Left ventricle myocardium inferior (tissue), 1 donor: ENCODE measurements at places on chromosomes 3 and 15.

DNA sequence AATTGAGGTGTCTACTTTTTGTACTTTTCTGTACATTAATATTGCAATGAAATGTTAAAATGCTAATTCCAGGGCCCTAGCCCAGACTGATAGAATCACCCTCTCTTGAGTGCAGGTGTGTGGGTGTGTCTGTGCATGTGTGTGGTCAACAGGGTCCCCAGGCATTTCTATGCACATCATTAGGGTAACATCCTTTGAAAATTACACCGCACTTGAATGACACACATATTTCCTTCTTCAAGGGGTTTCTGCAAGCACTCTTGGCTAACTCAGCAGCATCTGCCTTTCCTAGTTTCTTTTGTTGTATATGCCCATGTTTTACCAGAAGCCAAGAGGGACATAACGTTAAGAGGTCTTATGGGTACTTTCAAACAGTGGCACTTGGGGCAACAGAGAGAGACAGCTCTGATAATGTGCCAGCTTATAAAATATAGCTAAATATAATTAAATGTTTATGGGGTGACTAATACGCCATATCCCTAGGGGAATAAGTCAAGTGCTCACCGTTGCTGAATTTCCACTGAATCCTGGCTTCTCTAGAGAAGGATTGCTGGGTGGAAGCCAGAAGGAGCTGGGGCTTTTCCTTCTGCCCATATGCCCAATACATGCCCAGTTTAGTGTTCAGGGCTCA is 54.5 kb upstream of the LRIG1 start:
- DNase-seq: no peak

DNA sequence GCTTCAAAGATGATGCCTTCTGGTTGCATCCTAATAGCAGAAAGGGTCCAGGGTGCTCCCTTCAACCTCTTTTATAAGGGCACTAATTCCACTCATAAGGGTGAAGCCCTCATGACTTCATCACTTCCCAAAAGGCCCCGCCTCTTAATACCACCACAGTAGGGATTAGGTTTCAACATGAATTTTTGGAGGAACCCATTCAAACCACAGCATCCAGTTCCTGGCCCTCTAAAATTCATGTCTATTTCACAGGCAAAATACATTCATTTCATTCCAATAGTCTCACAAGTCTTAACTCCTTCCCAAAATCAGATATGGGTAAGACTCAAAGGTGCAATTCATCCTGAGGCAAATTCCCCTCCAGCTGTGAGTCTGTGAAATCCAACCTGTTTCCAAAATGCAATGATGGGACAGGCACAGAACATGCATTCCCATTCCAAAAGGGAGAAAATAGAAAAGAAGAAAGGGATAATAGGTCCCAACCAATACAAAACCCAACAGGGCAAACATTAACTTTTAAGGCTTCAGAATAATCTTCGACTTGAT is 124.0 kb downstream of the ATP1B3 start:
- no peak for DNase-seq

GRCh38 chr3:144265542-144266100 is 294.0 kb downstream of the DIPK2A start:
- DNase-seq: no peak

GRCh38 chr3:36192901-36193300 is 187.4 kb upstream of the STAC start:
- no peak for DNase-seq

GRCh38 chr3:13703071-13703470 is 154.1 kb downstream of the FBLN2 start:
- no peak for DNase-seq

DNA sequence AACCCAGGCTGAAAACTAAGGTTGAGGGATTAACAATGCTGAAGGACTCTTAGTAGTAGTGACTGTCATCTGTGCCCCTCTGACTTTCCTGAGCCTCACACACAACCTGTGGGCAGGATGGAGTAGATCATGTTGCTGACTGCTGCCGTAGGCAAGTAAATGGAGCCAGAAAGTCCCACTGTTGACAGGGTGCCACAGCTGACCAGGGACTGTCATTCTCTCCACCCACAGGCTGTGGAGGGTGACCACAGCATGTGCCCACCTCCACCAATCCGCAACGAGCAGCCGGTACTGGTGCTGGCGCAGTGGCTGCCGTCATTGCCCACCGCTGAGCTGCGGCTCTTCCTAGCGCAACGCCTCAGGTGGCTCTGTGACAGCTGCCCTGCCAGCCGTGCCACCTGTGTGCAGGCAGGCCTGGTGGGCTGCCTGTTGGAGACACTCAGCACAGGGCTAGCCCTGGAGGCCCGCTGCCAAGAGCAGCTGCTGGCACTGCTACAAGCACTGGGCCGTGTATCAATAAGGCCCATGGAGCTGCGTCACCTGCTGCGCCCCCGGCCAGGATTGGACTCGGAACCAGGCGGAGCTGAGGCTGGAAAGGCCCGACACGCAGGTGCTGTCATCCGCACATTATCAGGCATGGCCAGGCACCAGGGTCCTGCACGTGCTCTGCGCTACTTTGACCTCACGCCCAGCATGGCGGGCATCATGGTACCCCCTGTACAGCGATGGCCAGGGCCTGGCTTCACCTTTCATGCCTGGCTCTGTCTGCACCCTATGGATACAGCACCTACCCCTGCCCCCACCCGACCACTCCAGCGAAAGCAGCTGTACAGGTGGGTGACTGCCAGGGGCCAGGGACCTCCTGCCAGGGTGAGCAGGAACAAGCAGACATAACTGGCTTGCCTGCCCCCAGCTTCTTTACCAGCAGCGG is 15.6 kb downstream of the NBEAL2 start:
- DNase-seq: no peak

- no peak for DNase-seq
Measured at GRCh38 chr3:101204246-101204645, 116.1 kb downstream of the IMPG2 start.

- no peak for DNase-seq
Measured at GRCh38 chr3:16277471-16277870, 12.5 kb downstream of the OXNAD1 start.

GRCh38 chr3:49019941-49020329 is 1.6 kb upstream of the DALRD3 start:
- DNase-seq: no peak

GRCh38 chr15:51675234-51675633 is 6.1 kb upstream of the SCG3 start:
- no peak for DNase-seq

GRCh38 chr15:66603301-66604179 is 37.7 kb upstream of the LCTL start:
- peak; percentile 54 for DNase-seq

DNA sequence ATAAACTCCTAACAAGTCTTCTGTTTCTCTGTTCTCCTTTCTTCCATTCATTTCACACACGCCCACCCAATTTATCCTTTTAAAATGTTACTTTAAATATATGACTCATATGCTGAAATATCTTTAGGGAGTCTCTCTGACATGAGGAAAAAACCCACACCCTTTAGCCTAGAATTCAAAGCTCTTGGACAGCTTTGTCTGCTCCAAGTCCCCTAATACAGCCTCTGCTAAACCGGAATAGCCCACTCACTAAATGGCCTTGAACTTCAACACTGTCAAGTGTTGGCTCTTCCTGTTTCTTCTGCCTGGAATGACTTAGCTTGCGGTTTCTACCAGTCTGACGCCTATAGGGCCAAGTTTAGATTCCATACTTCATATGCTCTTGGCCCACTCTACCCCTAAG is 3.3 kb upstream of the CD96 start:
- no peak for DNase-seq

- DNase-seq: no peak
Measured at GRCh38 chr15:73965758-73966113, 26.4 kb downstream of the STOML1 start.

DNA sequence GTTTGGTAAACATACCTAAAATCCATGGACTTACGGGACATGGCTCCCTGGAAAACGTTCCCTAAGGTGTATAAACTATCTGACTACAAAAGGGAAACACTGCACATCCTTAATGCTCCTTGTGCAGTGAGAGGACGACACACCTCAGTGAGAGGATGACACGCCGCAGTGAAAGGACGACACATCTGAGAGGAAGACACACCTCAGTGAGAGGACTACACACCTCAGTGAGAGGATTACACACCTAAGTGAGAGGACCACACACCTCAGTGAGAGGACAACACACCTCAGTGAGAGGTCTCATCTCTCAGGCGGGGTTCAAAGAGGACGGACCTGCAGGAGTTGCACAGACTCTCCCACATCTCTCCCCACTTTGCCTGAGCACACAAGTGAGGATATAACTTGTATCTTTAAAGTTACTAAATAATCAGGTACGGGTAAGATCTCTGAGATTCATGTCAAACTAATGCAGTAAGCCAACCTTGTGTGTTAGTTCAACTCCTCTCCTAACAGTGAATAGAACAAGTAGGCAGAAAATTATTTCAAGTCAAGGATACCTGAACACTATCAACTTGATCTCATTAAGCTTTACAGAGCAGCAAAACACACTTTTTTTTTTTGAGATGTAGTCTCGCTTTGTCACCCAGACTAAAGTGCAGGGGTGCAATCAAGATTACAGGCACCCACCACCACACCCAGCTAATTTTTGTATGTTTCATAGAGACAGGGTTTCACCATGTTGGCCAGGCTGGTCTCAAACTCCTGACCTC is 32.1 kb downstream of the HERC2 start:
- no peak for DNase-seq

DNA sequence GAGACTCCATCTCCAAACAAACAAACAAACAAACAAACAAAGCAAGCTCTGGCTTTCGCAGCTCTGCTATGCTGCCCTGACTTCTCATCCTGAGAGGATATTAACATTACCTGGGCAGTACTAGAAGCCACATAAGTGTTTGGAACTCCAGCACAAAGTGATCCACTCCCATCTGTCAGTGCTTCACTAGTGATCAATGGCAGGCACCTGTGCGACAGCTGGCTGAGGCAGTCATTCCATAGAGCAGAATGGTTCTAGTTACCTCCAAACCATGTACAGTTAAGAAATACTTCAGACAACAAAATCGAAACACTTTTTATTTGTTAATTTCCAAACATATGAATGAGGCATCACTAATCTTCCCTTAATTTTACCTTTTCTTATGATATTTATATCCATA is 2.8 kb upstream of the MB21D2 start:
- DNase-seq: no peak

DNA sequence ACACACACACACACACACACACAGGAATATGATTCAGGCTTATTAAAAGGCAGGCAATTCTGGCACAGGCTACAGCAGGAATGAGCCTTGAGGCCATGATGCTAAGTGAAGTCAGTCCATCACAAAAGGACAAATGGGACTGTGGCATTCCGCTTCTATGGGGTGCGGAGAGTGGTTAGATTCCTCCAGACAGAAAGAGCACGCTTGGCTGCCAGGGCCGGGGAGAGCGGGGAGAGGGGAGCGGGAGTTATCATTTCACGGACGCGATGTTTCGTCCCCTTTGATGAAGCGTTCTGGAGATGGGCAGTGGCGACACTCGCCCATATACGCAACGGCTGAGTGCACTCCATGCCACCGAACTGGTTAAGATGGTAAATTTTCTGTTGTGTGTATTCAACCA is 58.5 kb upstream of the FAM174B start:
- DNase-seq: no peak

- DNase-seq: no peak
Measured at GRCh38 chr3:144496141-144496835, 524.7 kb downstream of the DIPK2A start.

DNA sequence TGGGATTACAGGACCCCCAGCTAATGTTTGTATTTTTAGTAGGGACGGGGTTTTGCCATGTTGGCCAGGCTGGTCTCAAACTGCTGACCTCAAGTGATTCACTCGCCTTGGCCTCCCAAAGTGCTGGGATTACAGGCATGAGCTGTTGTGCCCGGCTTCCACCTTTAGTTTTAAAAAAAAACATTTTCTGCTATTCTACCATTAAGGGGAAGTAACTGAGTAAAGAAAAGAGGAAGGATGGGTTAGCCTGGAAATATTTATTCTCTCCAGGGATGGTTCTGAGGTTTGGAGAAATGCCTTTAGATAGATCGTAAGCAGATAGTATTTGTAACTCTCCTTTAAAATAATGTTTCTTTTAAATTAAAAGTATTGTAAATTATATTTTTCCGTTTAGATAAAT is 3.1 kb downstream of the AP4E1 start:
- no peak for DNase-seq

GRCh38 chr3:43001094-43001553 is 22.0 kb downstream of the GASK1A start:
- peak; percentile 79 for DNase-seq

GRCh38 chr15:28947221-28947674 is 61.5 kb downstream of the APBA2 start:
- DNase-seq: no peak

GRCh38 chr15:63391669-63392360 is 10.2 kb upstream of the CA12 start:
- DNase-seq: no peak

DNA sequence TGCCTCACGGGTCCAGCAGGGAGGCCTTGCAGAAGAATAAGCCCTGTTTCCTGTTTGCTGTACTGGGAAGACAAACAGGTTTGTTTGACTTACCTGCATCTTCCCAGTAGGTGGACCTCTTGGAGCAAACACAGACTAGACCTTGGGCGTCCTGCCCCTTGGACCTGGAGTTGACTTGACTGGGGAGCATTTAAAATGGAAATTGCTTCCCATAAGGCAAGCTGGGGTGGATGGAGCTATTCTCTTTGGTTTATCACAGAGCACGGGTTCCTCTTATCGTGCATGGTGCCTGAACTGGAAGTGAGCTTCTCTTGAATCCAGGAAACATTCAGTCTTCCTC is 151.4 kb downstream of the RPLP1 start:
- DNase-seq: no peak

DNA sequence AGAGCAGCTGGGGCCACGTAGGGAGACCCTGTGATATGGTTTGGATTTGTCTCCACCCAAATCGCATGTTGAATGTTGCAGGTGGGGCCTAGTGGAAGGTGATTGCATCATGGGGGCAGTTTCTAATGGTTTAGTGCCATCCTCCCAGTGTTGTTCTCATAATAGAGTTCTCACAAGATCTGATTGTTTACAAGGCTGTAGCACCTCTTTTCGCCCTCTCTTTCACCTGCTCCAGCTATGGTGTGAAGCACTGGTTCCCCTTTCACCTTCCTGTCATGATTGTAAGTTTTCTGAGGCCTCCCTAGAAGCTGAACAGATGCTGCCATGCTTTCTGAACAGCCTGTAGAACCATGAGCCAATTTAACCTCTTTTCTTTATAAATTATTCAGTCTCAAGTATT is 198.9 kb upstream of the CBLB start:
- DNase-seq: no peak

DNA sequence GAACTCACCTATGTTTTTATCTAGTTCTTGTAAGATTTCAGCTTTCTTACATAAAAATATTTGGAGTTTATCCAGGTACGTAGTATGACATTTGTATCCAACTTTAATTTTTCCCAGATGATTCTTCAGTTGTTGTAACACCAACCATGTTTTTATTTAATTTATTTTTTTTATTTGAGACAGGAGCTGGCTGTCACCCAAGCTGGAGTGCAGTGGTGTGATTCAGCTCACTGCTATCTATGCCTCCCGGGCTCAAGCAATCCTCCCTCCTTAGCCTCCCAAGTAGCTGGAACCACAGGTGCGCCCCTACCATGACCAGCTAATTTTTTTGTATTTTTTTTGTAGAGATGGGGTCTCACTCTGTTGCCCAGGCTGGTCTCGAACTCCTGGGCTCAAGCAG is 6.6 kb downstream of the XYLB start:
- no peak for DNase-seq

- DNase-seq: no peak
Measured at GRCh38 chr3:50161320-50161719, 6.2 kb downstream of the SEMA3F start.
